ENCODE measurements at places on chromosomes 3 and 15.

- no peak for DNase-seq
Observed at GRCh38 chr15:65062726-65063125, 5.1 kb downstream of the RASL12 start.

GRCh38 chr15:72740219-72740618, 43.3 kb downstream of the ADPGK start:
- no peak for DNase-seq

DNA sequence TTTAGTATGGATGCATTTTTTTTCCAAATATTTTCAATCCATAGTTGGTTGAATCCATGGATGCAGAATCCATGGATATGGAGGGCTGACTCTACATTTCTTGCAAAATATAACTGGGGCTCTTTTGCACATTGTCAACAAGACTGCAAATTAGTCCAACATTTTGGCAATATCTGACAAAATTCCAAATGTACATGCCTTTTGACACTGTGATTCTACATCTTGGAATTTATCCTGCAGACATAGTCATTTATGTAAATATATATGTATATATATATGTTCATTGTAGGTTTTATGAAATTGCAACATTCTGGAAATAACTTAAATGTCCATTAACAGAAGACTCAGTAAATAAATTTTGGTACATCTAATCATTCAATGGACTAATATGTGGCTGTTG, 203.0 kb downstream of the THRB start:
- DNase-seq = no peak

GRCh38 chr3:112865757-112866156, 19.1 kb upstream of the CD200R1L start:
- no peak for DNase-seq

- no peak for DNase-seq
Observed at GRCh38 chr3:194310060-194310835, 40.9 kb downstream of the CPN2 start.

GRCh38 chr3:60743631-60744164, 507.6 kb downstream of the FHIT start:
- no peak for DNase-seq

- no peak for DNase-seq
Observed at GRCh38 chr3:142445816-142446254, 2.0 kb downstream of the XRN1 start.

DNA sequence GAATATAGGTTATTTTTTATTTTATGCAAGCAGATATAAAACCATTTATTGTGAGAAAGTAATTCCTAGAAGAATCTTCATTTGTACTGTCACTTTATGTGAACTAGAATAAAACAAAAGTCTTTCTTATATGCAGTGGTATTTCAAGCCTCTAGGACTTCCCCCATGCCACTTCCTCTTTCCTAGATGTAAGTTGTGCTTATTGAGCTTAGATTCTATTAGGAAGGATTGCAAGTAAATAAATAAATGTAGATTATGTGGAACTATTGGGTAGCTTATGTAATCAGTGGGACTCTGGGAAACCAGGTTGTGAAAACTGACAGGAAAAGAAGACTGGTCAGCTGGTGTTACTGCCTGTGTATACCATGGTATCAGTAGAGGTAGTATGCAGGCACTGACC, 169.7 kb downstream of the RSRC1 start:
- no peak for DNase-seq

GRCh38 chr3:133158686-133159085, 120.5 kb downstream of the TMEM108 start:
- DNase-seq = no peak
